ENCODE measurements at places on chromosomes 1 and 21. TPM values are rescaled to one million over a fixed set of nuclear protein-coding genes. Genes with fewer than 3 reads are reported as not detected.

GRCh38 chr1:211068976-211069375 is 65.0 kb downstream of the KCNH1 start:
- no peak for DNase-seq

- DNase-seq = no peak
Observed at GRCh38 chr1:234348964-234349363, 24.3 kb upstream of the COA6 start.

VSIG8 gene
- not detected for total RNA-seq

GORAB gene
- total RNA-seq = 16.9 TPM

DNA sequence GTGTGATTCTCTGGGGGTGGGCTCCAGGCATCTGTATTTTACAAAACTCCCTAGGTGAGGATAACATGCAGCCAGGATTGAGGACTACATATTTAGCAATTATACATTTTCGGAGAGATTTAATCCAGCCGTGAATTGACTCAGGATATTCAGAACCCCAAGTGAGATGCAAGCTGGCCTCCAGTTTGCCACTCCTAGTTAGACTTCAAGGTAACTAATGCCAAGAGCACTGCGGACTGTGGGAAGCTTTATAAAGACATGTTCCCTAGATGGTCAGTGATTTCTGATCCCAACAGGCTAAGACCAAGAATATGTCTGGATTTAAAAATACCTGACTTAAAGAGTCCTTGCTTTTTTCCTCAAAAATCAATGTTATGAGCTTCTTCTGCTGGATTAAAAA is 308.5 kb downstream of the NTNG1 start:
- no peak for DNase-seq

DNA sequence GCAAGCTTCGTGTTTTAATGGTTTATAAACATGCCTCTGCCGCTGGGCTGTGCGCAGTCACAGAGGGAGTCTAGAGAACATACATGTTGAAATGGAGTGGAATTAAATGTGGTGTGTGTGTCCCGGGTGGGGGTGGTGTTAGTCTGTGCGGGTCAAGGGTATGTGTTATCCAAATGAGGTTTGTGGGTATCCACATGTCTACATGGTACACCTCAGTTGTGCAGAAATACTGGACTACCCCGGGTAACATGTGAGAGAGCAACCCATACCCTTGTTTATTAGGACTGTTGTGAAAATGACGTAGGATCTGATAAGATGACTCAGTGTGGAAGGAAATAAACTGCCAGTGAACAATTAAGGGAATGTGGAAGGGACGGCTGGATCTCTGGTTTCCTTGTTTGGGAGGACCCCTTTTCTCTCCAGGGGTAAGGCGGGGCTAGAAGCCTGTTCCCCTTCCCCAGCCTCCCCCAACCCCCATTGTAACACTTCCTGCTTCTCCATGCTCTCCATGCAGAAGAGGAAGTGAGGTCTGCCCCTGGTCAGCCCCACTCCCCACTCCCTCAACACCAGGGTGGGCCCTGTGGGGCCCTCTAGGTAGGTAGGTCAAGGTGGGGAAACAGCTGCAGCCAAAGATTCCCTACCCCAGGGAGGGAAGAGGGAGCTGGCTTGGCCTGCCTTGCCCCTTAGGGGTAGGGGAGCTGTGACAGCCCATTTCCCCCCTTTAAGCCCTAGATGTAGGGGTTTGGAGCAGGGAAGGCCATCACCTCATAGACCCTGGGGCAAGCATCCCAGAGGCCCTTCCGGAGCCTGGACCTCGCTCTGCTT is 690 bp downstream of the EPS8L3 start:
- peak; percentile 56 for DNase-seq

C1orf226 gene
- 6.6 TPM for total RNA-seq

SHC1 gene
- 81.8 TPM for total RNA-seq

DNA sequence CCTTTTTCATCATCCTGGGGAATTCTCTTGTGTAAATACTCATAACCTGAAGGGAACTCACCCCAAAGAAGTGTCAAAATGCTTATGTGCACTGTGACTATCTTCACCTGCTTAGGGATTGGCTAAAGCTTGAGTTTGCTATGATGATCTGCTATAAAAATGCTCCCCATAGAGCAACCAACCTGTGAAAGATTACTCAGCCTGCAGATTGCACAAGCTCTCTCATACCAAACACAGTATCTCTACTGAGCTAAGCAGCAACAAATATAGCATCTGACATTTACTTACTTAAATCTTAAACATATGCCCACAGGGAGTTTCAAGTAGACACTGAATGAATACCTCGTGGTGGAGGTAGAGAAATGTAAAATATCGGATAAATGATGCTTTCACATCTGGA is 725.8 kb downstream of the MRPL39 start:
- no peak for DNase-seq

GRCh38 chr1:9338397-9339246 is 45.9 kb downstream of the SPSB1 start:
- DNase-seq = peak; percentile 58

DNA sequence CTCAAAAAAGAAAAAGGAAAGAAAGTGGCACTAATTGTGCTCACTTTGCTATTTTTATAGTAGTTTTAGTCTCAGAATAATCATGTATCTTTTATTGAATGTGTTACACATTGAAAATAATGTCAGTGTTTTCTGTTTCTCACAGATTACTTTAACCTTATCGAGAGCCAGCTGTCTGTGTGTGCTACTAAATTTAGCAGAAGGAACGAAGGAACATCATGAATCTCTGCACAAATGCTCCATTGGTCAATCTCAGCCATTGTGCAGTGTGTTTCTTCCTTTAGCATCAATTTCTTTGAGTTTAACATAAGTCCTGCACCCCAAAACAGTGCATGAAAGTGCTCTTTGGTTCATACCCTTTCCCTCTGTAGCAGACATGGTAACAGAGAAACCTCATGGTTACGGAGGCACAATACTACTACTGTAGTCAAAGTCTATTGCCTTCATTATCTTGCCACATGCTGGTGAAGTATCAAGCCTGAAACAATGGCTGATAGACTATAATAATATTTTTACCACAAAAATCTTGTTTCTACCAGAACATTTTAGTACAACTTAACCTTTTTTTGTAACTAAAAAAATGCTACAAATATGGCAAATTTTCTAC is 310.0 kb downstream of the HMCN1 start:
- no peak for DNase-seq

MPZ gene
- total RNA-seq = 0.80 TPM

C1QTNF12 gene
- 3.8 TPM for total RNA-seq

GRCh38 chr1:118828038-118828437 is 160.1 kb downstream of the TBX15 start:
- DNase-seq = no peak

- DNase-seq = no peak
Observed at GRCh38 chr1:66599346-66599745, 65.4 kb downstream of the SGIP1 start.

DNA sequence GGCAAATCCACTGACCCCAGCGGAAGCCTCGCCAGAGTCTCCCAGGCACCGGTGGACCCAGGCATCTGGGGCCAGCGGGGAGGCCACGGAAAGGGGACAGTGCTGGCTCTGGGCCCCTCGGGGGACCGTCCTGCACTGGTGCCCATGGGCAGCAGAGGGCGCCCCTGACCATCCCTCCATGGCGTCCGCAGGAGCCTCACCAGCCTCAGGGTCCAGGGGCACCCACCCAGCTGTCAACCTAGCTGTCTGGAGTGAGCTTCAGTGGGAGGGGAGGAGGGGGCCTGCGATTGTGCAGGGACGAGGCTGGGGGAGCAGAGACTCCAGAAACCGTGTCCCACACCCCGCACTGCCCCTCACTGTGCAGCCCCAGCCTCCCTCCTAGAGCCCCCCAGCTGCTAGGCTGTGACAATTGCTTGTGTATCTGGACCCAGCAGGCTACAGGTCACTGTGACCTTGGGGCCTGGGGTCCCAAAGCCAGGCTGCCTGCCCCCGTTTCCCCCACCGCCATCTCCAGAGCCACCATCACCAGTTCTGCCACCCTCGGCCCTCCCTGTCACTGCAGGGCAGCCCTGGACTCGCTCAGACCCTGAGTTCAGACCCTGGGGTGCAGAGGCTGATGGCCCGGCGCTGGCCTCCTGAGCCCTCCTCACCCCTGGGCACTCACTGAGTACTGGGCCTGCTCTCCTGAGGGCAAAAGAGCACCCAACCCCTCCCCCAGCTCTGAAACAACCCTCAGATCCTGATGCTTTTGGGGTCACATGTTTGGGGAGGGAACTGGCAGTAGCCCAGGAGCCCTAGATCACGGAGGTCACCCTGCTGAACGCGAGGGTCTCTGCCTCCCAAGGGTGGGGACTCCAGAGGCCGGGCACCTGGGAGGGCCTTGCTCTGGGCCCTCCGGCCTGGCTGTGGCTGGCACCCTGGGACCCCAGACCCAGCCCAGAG is 10.6 kb upstream of the COL6A1 start:
- DNase-seq = peak; percentile 83

DNA sequence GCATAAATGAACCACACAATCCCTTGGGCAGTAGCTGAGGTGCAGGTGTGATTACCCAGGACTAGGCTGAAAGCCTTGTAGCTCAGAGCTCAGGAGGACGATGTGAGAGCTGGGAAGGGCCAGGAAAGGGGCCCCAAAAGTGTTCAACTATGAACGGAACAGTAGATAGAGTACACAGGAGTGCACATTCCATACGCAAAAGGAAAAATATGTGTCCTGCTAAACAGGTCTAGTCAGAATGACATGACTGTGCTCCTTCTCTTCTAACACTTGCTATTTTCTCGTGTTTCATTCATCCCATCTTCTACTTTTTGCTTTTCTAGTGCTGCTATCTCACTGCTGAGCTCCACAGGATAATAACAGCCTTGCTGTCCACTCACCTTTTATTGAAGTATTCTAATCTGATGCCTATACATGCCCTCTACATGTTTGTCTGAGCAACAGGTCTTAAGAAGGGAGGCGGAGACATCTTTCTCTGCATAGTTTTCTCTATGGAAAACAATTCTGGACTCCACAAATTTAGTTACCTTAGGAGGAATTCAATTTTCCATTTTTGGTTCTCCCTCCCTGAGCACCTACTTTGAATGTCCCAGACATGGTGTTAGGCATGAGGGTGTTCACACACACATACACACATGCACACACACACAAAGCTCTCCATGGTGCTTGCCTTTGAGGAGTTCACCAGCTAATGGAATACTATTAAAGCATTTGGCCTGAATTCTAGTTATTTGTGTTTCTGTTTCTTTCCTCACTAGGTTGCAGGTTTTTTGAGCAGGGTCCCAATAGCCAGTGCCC is 3.4 kb downstream of the S100A10 start:
- no peak for DNase-seq

DNA sequence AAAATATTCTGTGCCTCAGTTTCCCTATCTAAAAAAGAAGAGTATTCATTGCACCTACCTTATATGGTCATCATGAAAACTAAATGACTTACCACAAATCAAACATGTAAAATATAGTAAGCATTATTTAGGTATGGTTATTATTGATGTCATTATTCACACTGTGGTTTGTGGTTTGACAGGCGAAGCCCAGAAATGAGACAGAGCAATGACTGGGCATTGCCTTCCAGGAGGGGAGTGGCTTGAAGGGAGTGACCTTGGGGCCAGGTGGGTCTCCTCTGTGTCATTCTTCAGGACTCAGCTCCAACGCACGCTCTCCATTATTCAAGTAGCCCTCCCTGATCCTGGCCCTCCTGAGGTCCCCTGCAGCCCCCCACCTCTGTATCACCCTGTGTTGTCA is 133.7 kb downstream of the DMRTA2 start:
- no peak for DNase-seq

DNA sequence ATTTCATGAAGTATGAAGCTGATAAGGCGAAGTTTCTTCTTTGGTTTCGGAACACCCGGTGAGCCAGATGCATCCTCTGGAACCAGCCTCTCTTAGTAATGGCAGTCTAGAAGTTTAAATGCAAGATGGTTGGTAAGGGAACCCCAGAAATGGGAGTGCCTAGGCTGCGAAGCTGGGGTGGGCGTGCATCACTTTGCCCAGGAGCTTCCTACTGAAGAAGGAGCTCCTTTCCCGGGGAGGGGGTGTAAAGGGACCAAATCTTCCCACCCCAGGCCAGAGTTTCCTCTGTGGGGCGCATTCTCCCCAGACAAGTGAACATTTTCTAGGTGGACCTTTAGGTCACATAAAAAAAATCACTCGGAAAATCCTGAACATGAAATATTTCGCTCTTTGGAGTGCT is 4.4 kb downstream of the TFF2 start:
- no peak for DNase-seq

GRCh38 chr1:106680216-106680615 is 376.3 kb upstream of the PRMT6 start:
- DNase-seq = no peak

- no peak for DNase-seq
Observed at GRCh38 chr1:221907166-221907932, 165.5 kb upstream of the DUSP10 start.

GRCh38 chr1:216020743-216021345 is 402.4 kb downstream of the USH2A start:
- DNase-seq = no peak

GRCh38 chr1:205680073-205680851 is at the start of gene SLC45A3:
SLC45A3 (minus strand) TSS chr1:205680509; CDS start chr1:205664656, 15,853 bp downstream.
- peak; percentile 57 for DNase-seq

PRR9 gene
- not detected for total RNA-seq

GRCh38 chr1:74592580-74593355 is 80.4 kb upstream of the LRRC53 start:
- DNase-seq = no peak

DNA sequence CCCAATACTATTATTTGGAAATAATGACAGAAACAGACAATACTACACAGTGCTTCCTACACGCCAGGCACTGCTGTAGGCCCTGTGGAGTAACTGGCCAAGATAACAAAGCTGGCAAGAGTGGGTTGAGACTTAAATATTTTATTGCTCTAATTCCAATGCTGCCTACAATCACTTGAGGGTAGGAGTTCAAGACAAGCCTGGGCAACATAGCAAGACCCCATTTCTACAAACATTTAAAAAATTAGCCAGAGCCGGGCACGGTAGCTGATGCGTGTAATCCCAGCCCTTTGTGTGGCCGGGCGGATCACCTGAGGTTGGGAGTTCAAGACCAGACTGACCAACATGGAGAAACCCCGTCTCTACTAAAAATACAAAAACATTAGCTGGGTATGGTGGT is 9.3 kb upstream of the PABPC4 start:
- DNase-seq = no peak

PEAR1 gene
- 6.1 TPM for total RNA-seq

- DNase-seq = no peak
Observed at GRCh38 chr1:156554971-156555370, 17.4 kb downstream of the IQGAP3 start.

DNA sequence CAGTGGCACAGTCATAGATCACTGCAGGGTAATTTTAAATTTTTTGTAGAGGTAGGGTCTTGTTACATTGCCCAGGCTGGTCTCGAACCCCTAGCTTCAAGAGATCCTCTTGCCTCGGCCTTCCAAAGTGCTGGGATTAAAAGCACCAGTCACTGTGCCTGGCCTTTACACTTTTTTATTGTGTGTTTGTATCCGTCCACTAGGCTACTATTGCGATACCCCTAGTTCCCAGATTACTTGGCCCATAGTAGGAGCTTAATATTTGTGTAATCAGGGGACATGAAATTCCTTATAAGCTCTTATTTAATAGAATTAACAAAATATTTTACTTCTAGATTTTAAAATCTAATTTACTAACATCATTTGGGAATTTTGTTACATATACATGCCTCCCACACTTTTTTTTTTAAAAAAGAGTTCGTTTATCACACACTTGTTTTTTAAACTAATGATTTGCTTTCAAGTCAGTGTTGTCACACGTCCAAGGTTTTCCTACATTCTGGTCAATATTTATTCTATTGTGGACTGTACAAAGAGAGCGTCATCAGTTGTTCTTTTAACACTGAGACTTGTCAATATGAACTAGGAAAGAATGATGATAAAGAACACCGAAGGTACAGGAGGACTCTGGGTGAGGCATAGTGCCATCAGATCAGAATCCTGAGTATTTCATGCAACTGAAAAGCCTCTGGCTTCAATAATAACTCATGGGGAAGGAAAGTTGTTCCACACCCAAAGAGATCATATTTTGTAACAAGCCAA is 63.7 kb downstream of the LEPR start:
- no peak for DNase-seq
